ENCODE measurements at places on chromosomes 6 and 20. TPM values are rescaled to one million over a fixed set of nuclear protein-coding genes. Genes with fewer than 3 reads are reported as not detected.

- DNase-seq, result no peak
These were observed 5.1 kb downstream of the DEF6 start for GRCh38 chr6:35302604-35303241.

DNA sequence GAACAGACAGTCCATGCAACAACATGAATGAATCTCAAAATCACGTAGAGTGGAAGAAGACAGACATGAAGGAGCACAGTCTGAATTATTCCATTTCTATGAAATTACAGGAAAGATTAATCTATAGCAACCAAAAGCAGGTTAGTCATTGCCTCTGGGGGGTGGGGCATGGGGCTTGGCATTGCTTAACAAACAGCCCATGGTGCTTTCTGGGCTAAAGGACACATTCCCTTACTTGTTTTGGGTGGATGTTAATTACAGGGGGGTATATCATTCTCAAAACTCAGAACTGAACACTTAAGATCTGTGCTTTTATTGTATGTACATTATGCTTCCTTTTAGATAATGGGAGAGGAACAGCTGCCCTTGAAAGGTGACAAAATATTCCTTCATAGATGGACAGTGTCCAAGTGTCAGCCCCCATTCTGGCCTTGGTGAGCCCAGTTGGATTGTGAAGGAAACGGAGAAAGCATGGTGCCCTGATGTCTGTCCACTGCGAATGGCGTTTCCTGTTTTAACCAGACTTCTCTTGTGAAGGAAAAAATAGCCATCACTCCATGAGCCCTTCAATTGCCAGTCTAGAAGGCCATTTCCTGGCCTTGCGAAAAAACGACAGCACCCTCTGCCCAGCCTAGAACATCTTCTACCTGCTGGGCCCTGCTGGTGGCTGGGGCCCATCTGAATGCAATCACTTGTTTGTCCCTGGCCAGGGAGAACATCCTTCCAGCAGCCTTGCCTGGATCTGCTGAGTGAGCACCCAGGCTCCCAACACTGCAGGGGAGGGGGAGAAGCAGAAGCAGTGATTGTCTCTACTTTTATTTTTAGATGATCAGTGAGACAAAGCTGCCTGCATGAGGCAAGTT, 179.7 kb downstream of the BCAS1 start:
- no peak for DNase-seq

DNA sequence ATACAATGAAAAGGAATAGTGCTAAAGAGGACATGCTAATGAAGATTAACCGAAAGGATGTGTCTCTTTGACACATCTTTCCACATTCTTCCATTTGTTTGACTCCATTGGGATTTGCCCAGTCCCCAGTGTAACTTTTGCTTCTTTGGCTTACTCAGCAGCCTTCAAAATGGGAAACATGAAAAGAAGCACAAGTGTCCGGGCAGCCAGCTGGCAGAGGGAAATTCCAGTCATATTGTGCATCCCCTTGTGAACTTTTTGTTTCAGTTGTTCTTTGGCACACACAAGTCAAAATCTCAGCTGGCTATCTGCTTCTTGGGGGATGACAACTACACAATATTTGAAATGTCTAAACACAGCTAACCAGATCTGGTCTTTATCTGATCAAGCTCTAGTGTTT, 157.4 kb downstream of the OGFRL1 start:
- peak; percentile 28 for DNase-seq

Gene GMPR
- total RNA-seq, result not detected

Data from G401 (cell line).